ENCODE measurements at places on chromosomes 7 and 10.

DNA sequence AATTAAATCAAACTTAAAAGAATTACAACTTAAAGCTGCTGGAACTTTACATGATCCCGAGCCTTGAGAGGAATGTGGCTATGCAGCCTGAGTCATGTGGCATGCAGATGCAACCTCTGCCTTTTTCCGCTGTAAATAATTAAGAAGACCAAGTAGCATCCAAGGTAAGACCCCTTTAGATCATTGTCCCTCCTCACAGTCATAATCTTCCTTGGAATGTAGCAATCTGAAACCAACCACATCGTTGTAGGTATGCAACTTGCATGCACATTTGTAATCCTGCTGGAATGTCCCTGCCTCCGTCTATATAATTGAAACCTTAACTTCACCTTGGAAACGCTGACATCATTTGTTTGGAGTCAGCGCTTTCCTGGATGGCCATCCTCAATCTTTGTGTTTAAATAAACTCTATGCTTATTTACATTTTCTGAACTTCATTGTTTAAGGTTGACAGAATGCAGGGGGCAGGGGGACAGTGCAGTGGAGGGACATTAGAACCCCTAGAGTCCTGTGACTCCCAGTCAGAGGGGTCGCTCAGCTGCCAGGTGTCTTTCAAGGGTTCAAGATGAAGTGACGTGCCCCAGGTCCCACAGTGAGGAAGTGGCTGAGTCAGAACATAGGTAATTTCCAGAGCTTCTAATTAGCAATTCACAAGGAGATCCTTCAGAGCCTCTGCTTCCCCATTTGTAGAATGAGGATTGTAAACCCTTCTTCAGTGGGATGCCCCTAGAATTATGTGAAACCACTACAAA is 110.7 kb downstream of the RALA start:
- peak; percentile 99 for DNase-seq

DNA sequence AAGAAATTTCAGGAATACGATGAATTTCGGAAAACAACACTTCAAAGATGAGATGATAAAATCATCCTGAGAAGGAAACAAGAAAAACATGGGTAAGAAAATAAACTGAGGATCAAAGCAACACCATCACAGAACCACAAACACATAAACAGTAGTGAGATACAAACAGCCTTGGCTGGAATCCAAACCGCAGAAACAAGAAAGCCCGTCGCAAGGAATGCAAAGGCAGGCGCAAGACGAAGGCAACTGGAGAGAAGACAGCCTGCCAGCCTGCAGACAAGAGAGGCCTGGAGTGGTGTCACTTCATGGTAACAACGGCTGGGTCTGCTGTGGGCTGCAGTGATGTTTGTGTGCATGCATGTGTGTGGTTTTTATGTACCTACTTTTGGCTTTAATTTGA is 61.8 kb upstream of the DRGX start:
- DNase-seq: no peak

GRCh38 chr10:113911113-113911512 is 56.7 kb downstream of the NHLRC2 start:
- no peak for DNase-seq

DNA sequence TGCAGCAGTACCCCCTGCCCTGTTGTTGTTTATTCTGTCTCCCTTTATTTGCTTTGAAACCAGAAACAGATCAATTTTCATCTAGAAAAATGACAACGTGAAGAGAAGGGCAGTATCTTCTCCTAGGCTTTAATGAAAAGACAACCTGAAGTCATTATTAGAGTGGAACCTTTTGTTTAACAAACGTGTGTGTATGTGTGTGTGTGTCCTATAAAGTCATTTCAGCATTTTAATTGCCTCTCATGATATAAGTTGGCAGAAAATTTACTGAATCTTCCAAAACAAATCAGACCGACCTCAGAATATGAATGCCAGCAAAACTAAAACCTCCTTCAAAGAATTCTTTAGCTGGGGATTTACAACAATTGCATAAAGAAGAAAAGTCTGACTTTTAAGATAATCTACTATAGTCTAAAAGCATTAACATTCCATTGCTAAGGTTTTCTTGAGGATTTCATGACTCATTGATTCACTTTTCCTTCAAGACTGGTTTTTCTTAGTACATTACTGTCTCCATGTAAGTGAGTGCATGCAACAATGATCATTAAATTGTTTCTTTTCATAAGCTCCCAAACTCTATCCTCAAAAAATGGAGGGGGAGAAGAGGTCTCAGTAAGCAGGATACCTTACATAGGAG is 3.2 kb downstream of the GLI3 start:
- DNase-seq: no peak

GRCh38 chr7:143345428-143345900 is 17.0 kb downstream of the FAM131B start:
- DNase-seq: no peak

- no peak for DNase-seq
These were observed 15.9 kb downstream of the ZNF3 start for GRCh38 chr7:100065452-100066186.

DNA sequence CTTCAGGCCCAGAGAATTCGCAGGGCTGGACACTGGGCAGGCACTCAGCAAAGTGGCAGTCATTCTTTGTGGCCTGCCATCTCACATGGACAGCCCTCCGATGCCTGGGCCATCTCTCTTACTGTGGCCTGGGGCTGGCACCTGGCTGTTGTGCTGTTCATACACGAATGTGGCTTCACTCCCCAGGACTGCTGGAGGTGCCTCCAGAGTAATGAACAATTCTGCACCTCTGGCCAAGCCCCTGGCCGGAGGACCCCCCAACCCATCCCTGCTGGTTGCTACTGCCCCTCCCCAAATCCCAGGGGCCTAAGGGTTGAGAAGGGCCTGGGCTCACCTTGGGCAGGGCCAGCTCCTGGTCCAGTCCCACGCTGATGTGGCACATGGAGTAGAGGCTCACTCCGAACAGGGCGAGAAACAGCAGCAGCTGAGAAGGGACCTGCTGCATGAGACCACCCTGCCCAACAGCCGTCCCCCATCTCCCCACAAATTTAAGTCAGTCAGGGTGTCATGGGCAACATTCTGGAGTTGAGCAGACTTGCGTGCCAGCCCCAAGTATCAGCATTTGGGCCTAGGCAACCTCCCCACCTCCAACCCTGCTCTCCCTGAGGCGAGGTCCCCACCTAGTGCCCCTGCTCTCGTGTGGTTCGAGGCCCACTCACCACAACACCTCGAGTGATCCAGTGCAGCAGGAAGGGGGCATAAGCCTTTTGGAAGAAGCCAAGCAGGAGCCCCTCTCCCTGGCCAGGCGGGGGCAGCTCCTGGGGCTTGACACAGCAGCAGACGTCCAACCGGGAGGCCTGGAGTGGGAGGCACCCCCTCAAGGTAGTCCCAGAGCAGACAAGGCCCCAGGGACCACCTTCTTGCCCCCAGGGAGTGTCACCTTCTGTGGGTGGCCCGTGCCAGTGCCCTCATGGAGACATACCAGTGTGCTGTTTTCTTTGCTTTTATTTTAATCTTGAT is 9.4 kb downstream of the NPC1L1 start:
- DNase-seq: no peak

- DNase-seq: no peak
These were observed 36.5 kb upstream of the TNKS2 start for GRCh38 chr10:91761721-91762120.

DNA sequence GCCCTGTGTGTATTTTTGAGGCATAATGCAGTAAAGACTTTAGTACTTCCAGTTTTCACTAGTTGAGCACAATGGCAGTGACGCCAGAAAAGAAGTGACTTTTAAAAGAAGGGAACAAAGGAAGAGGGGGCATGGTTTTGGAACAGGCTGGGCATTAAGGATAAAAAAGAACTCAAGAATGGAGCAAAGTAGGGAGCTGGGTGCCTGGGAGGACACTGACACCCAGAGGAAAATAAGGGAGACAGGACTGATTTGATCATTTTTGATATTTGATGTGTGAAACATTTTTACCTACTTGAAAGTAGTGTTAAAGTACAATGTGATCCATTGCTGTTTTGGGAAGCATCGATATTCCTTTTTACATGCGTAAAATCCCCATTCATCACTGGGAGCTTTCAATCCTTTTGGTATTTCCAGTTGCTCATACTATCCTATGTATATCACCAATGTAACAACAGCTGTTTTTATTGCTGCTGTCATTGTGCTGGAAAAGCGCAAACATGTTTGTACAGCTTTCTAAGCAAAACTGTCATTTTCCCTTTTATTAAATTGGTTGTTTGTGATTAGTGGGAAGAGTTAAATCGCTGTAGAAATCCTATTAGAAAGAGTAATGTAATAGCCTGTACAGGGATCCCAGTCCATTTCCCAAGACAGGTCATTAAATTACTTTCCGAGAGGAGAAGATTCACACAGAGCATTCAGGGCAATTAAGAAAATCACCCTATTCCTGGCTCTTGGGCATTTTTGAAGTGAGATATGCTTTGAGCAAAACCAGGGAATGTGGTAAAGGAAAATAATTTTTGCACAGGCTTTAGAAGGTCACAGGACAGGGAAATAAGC is 85.2 kb downstream of the ADAM12 start:
- no peak for DNase-seq

DNA sequence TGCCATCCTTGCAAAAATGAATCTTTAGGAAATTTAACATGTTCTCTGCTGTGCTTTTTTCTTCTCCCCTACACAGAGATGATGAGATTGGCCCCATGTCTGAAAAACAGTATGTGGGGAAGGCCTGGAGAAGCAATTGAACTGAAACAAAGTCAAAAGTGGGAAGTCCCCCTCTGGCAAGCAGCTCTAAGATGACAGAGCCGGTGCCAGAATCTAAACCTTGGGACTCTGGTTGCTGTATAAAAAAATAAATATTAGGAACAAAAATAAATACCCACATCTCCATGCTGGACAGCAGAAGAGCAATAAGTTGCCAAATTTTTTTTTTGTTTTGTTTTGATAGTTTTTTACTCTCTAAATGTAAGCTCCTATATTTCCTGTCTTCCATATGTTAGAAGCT is 51.8 kb upstream of the TRIL start:
- no peak for DNase-seq

GRCh38 chr10:112352044-112352443 is 21.9 kb upstream of the ACSL5 start:
- DNase-seq: no peak

DNA sequence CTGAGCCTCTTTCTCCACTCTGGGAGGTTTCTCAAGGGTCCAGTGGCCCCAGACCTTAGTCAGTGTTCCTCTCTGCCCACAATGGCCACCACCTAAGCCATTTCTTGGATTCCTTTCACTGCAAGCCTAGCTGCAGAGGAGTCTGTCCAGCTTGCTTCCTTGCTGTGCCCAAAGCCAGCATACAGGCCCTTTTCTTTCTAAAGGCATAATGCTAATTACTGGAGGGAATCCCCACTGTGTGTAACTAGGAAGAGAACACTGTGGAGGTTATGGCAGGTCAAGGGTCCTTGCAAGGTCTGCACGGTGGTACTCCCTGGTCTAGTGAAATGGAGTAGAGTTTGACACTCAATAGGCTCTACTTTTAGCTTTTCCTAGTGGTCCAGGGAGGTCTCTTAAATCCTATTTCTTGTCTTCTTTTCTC is 70.4 kb upstream of the CC2D2B start:
- DNase-seq: no peak

DNA sequence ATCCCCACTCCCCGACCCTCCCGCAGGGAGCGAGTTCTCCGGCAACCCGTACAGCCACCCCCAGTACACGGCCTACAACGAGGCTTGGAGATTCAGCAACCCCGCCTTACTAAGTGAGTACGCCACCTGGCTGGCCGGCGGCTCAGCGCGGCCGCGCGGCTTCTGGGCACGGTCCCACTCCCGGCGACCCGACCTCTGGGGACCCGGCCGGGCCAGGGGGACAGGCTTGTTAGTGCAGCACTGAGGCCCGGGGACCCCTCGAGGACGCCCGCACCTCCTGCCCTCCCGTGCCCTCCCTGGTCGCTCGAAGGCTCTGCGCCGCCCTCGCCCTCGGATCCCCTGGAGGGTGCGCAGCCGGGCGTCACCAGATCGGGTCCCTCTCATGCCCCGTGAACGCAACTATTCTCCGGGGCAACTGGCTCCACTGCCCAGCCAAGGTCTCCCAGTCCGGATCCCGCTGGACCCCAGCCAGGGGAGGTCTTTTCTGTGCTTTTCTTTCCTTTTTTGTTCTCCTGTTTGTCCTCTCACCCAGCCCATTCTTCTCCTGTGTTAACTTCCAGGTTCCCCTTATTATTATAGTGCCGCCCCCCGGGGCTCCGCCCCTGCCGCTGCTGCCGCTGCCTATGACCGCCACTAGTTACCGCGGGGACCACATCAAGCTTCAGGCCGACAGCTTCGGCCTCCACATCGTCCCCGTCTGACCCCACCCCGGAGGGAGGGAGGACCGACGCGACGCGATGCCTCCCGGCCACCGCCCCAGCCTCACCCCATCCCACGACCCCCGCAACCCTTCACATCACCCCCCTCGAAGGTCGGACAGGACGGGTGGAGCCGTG is 81.8 kb downstream of the PAX2 start:
- no peak for DNase-seq

GRCh38 chr10:30535677-30536076 is 93.9 kb downstream of the LYZL2 start:
- DNase-seq: no peak

- DNase-seq: no peak
These were observed 60.7 kb downstream of the MINDY4 start for GRCh38 chr7:30831936-30832335.

DNA sequence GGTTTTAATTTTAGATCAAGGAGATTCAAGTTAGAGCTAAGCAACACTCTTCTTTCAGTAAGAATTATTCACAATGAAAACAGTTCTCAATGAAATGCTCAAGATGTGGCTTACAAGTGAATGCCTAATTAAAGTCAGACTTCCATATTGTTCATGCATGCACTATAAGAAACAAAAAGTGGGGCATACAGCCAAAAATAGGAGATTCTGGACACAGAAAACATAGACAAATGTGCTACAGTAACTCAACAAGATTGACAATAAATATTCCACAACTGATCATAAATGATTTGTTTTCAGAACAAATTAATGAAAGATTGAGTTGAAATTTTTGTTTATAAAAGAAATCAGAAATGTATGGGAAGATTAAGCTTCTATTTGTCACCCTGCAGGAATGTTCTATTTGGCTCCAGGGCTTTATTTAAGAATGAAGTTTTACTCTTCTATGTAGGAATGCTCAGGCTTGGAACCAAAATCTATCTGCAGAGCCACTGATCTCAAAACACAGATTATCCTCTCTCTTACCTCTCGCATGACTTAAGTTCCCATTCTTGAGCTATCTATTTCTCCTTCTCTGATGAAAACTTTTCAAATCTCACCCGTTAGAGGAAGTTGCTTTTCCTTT is 89.0 kb upstream of the PIP4K2A start:
- DNase-seq: no peak

GRCh38 chr10:16712883-16713282 is 104.3 kb downstream of the RSU1 start:
- DNase-seq: no peak

- DNase-seq: peak; percentile 26
These were observed 126.4 kb downstream of the JCAD start for GRCh38 chr10:29932991-29933390.

- DNase-seq: no peak
These were observed 46.4 kb upstream of the RSBN1L start for GRCh38 chr7:77649716-77650349.

- peak; percentile 55 for DNase-seq
These were observed 17.8 kb downstream of the ESYT2 start for GRCh38 chr7:158811461-158811860.
